ENCODE measurements at places on chromosomes 1 and 21.

DNA sequence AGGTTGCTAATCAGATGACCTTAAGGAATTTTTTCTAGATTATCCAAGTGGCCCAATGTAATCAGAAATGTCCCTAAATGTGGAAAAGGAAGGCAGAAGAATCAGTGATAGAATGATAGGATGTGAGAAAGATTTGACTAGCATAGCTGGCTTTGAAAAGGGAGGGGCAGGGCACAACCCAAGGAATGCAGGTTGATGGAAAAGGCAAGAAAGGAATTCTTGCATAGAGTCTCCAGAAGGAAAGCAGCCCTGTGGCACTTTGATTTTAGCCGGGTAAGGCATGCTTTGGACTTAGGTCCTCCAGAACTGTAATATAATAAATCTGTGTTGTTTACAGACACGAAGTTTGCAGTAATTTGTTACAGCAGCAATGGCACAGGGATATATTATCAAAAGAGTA is 375.7 kb upstream of the B3GALT2 start:
- DNase-seq, result no peak

GRCh38 chr1:93579891-93580290 is 101.7 kb downstream of the BCAR3 start:
- DNase-seq, result no peak

DNA sequence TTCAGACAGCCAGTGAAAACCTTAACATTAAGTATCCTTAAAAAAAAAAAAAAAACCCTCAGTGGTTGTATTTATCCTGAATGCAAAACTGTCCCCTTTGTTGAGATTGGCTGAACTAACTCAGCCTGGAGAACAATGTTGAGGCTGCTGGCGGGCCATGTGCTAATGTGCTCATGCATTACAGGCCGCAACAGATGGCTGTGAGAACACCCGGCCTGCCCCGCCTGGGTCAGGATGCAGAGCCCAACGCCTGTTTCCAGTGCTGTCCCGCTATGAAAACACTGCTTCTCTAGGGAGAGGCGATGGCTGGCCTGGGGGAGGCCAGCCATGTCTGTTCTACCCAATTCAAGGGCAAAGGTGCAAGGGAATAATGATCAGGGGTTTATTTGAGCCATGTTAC is 13.8 kb downstream of the OLIG2 start:
- no peak for DNase-seq

GRCh38 chr21:37184784-37185593 is 82.1 kb downstream of the VPS26C start:
- no peak for DNase-seq

DNA sequence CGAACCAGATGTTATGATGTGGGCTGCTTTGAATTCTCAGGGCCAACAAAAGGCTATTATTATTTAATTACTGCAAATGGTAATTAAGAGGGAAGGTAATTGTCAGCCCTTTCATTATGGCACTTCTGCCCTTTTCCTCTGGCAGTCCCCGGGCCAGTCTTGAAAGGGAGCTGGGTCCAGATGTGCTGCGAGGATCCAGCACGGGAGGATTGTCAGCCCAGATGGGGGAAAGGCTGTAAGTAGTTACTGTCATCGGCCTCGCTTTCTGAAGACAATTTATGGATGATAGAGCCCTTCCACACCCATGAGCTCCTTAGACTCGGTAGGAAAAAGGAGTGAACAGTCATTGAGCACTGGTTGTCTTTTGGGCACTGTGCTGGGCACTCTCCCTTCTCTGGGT is 8.7 kb upstream of the ZNF362 start:
- DNase-seq, result no peak

DNA sequence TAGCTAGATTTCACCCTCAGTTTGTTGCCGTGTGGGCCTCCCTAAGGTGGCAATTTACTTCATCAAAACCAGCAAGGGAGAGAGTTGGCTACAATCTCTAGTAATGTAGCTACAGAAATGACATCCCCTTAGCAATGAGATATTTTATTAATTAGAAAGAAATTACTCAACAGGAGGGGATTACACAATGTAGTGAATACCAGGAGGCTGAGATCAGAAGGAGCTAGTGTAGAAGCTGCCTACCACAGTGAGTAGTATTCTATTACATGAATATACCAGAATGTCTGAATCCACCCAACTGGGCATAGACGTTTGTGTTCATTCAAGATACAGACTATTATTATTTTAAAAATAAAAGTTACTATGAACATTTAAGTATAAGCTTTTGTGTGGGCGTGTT is 868.2 kb upstream of the CXADR start:
- DNase-seq, result no peak

- DNase-seq, result no peak
These were observed 20.2 kb downstream of the SDC3 start for GRCh38 chr1:30888391-30888790.

GRCh38 chr1:34885405-34886247 is 26.1 kb upstream of the SMIM12 start:
- DNase-seq, result peak; percentile 10
